ENCODE measurements at places on chromosomes 5 and 9. TPM values are rescaled to one million over a fixed set of nuclear protein-coding genes. Genes with fewer than 3 reads are reported as not detected.

GRCh38 chr9:121819428-121820231 lies 168.2 kb downstream of the DAB2IP start:
- no peak for DNase-seq

The PCDHB13 gene
- 5.1 TPM for total RNA-seq

- no peak for DNase-seq
Measured at GRCh38 chr9:1954238-1954637, 60.9 kb upstream of the SMARCA2 start.

GRCh38 chr5:102789469-102789868 lies 34.4 kb downstream of the PAM start:
- no peak for DNase-seq

- no peak for DNase-seq
Measured at GRCh38 chr9:105912863-105913516, 218.6 kb downstream of the TMEM38B start.

GRCh38 chr9:38207247-38207778 lies 138.3 kb upstream of the SHB start:
- DNase-seq = peak; percentile 11

DNA sequence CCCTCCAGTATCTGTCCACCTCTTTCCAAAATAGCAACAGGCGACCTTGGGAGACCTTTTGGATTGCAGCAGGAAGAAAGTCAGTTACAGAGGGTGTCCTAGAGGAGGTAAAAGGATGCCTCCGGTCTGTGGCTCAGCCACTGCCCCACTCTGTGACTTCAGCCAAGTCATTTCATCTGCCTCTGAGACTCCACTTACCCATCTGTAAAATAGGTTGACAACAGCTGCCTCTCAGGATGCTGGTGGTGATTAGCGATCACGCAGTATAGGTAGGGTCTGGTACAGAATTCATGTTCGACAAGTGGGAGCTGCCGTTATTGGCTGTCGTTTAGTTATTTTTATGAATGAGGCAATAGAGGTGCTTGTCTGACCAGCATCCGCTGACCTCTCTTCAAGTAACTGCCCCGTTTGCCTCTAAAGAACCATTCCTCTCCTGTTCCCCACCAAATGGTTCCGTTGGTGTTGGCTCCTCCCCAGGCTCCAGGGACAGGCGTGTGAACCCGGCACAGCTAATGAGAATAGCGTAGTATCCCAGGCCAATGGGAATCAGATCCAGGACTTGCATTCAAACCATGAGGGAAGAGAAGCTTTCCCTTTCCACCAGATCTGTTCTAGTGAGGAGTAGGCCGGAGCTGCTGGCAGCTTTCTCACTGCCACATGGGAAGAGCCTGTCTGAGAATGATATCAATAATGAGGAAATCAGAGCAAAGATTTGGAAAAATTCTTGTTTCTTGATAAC lies 64.1 kb downstream of the SMIM23 start:
- no peak for DNase-seq

GRCh38 chr9:137647096-137647714 lies 28.4 kb downstream of the EHMT1 start:
- no peak for DNase-seq

The KDM3B gene
- 36.1 TPM for total RNA-seq

The ZNF346 gene
- total RNA-seq = 7.1 TPM

- peak; percentile 73 for DNase-seq
Measured at GRCh38 chr9:99430301-99430700, 208.2 kb downstream of the SEC61B start.

The SLC6A7 gene
- not detected for total RNA-seq

DNA sequence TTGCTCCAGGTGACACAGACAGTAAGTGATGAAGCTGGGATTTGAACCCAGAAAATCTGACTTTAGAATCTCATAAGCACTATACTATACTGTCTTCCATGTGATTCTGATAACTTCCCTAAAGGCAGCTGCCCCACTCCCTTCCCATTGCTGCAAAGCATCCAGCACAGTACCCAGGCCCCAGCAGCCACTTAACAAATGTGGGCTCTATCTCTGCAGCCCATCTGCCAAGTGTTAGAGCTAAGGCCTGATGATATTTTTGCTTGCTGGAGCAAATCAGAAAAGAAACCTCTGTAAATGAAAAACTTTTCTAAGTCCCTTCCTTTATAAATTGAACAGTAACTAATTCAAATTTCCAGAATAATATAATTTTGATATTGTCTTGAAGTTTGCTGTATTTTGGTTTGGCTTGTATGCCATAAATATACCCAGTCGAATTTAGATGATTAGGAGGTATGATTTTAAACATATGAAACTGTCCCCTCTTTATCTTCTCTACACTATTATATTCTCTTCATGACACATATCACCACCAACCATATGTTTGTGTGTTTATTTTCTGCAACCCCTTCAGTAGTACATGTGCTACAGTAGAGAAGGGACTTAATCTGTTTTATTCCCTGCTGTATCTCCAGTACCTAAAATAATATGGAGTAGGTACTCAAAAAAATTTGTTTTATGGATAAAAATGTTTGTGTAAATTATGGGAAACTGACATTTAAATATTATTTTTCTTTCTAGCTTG lies 63.8 kb downstream of the SMIM15 start:
- no peak for DNase-seq

The FOXD4L3 gene
- total RNA-seq = not detected

Data from LHCN-M2 (cell line).